Tracheal epithelial cell (primary cell): ENCODE measurements at places on chromosomes 2 and 18. TPM values are rescaled to one million over a fixed set of nuclear protein-coding genes. Genes with fewer than 3 reads are reported as not detected.

Gene COLEC11
- not detected in 2 replicates for total RNA-seq

Gene G6PC2
- not detected in 2 replicates for total RNA-seq

Gene CD8A
- total RNA-seq = under 0.01 TPM in 1 of 2 replicates, not detected in the other

Gene UCN
- 0.48 and 0.85 TPM in 2 replicates for total RNA-seq

Gene GPR39
- total RNA-seq = 7.2 and 12.4 TPM in 2 replicates

Gene CCDC102B
- total RNA-seq = 0.96 TPM in 1 of 2 replicates, not detected in the other

Gene CLEC4F
- not detected in 2 replicates for total RNA-seq
